ENCODE measurements at places on chromosomes 11 and 22.

DNA sequence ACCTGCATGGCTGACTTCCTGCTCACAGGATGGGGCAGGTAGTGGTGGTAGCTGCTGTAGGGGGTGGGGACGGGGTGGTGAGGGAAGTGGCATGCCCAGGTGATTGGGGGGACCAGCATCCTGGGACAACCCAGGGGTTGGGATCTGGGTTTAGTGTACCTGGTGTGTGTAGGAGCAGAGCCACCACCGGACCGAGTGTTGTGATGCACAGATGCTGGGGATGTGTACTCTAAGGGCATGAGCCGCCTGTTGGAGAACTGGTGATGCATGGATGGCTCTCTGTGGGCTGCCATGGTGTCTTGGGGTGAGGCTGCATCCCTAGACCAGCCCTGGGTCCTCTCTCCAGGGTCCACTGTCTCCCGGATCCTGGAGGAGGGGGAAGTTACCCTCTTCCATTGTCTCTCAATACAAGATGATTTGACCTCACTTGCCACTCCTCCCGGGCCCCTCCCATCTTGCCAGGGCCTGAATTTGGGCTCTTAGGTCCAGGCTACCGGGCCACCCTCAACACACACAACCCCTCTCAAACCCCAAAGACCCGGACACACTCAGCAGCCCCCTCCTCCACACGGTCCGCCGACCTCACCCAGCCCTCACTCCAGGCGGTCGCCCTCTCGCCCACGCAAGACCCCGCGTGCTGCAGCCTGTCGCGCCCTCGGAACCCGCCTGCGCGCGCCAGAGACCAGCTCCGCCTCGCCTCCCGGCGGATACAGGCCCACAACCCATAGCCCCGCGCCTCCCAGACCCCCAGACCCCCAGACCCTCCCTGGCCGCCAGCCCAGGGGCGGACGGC is 619 bp downstream of the LRRC75B start:
- no peak for DNase-seq

DNA sequence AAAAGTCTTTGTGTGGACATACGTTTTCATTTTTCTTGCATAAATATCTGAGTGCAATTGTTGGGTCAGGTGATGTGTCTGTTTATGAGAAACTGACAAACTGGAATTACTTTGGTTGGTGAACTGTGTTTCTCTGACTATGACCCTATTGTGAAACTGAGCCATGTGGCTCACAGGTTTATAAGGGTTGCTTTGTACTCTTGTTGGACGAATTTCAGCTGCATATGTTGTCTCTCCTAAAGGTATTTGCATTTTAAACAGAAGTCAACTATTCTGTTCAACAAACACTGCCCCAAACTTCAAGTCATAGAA is 34.4 kb upstream of the RASD2 start:
- DNase-seq: no peak

- no peak for DNase-seq
These were observed 107.6 kb upstream of the ASPHD2 start for GRCh38 chr22:26321469-26321913.

DNA sequence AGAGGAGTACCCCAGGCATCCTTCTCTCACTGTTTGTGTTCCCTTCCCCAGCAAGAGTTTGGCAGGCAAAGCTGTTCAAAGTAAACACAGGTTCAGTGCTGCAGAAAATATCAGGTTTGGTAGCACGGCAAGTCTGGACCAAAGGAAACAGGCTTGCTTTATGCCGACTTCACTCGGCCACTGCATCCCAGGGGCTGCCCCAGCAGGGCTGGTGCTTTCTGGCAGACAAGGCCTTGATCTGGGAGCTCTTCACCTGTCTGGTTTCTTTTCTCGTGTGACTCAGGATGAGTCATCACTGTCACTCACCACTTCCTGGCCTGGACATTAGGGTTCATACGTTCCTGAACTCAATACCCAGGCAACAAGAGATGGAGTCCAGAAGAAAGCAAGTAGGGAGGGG is 52.6 kb upstream of the NAV2 start:
- no peak for DNase-seq

DNA sequence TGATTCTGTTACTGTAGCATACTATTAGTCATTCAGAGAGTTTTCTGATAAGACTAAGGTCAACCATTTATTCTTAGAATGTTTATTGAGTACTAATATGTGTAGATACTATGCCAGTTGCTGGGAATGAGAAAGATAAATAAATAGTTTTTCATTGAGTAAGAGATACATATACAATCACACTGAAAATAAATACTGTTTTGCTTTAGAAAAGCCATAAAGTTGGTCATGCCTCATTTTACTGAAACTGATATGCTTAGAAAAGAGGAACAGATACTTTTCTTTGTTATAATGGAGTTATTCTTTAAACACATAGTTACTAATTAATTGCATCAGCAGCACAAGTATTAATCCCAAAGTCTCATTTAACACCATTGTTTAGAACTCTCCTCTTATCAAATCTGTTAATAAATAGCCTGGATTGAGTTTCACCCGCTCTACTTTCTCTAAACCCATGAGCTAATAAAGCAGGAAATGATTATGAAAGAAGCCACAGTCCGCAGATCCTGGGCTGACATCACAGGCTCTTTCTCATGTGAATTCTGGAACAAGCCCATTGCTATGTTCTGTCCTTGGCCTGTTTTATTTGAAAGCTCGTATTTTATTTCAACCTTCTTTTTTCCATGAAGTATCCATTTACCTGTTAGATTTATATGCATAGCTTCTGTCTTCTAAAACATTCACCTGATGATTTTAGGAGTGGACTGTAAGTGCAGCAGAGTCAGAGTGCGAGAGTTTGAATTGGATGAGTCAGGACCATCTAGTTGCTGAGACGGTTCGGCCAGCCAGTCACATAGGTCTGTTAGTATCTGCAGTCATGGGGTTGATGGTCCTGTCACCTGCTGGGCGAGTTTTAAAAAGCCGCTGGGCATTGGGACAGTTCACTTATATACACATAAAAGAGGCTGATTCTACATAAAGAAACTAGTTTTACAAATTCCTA is 35.5 kb downstream of the PIWIL4 start:
- DNase-seq: no peak

DNA sequence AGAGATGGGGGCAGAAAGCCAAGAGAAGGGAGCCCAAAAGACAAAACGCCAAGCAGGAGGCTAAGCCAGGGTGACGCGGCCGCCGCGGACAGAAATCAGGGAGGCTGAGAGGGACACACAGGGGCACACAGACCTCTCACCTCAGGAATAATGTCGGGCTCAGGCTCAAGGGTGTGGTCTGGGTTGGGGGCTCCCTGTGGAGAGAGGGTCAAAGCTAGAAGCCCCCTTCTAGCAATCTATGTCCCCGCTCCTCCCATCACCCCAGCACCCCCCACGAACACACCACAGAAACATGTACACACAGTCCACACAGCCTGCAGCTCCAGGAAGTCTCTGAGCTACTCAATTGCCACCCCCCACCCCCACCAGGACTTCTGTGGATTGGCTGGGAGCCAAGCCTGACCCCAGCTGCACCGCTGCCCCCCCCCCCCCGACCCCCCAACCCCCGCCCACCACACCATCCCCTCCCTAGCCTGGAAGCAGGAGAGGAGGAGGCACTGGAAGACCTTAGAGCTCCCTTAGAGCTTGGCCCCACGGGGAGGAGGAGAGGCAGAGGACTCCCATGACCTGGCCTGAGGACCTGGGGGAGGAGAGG is 6.9 kb downstream of the BCL9L start:
- DNase-seq: peak; percentile 52

- DNase-seq: no peak
These were observed 12.7 kb upstream of the CNTF start for GRCh38 chr11:58609723-58610122.

Measured in T-cell (primary cell).